ENCODE measurements at places on chromosomes 16 and 17.

DNA sequence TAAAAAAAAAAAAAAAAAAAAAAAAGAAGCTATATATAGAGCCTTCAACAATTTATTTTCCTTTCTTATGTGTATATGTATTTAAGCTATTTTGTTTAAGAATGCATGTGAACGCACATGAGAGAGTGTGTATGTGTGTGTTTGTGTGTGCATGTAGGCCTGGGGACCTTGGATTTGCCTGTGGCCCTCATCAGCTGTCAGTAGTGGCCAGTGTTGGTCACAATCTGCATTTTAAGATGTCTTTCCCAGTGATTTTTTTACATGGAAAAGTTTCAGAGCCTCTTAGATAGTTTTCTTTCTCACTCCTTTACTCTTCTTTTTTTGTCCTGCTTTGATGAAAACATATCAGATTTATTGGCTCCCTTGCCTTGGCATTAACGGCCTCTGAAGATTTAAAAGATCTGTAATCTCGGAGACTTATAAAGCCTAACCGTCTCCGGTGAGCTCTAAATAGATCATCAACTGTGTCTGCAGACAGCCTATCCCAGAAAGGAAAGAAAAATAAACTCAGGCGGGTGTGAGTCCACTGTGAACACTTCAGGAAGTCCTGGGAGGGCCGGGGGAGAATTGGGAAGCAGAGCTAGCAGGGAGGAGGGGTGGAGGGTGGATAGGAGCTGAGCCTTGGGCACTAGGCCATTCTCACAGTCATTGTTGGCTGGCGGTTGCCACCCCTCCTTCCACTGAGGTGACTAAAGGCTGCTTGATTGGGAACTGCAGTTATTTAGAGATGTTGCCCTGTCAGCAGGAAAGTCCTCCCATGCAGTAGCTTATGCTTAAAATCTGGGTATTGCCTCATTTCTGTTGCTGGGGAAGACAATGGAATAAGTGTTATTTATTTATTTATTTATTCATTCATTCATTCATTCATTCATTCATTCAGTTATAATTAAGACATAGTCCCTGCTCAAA is 86.8 kb downstream of the WWP2 start:
- no peak for DNase-seq

DNA sequence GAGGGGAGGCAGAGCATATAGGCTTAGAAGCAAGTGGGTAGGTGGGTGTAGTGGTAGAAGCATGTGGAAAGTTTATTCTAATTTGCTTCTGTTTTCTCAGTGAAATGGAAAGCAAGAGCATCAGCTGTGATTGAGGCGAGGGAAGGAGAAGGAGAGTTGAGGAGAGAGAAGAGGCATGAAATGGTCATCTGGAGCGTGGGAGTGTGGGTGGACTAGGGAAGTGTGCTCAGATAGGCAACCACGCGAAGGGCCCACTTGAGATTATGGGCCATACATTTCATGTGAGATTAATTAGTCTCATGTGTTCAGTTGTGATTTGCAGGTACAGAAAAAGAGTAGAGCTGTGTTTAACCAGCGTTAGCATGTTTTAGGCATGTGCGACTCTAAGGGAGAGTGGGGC is 20.8 kb upstream of the CDC6 start:
- DNase-seq = no peak

DNA sequence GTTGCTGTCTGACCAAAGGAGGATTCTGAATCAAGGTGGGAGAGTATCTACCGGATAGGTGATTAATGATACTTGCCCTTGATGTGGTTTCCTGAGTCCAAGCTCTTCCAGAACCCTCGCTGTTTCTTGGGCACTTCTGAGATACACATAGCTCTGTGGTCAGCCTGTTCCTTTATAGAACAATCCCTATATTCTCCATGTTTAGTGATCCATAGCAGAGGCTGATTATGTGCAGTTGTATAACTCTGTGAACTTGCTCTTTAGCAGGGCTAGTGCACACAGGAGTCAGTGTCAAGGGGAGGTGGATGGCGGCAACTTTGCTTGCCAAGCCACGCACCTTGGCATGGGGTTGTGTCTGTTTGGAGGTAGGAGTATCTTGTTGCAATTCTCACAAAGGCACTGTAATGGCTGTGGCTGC is 36.1 kb downstream of the ARL4D start:
- no peak for DNase-seq

DNA sequence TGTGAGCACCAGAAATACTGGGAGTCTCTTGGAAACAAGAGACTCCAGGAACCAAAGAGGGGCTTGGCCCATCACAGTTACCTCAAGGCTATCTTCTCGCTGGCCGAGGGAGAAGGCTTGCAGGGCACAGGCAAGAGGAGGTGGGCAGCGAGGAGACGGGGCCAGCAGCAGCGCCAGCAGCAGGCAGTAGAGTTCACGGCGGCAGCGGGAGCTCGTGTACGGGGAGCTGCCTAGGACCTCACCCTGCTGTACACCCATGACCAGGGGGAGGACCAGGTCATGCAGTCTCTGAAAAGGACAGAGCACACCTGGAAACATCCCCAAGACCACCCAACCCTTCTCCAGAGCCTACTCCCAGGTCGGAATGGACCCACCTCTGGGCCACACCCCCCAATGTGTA is 30.8 kb downstream of the PELP1 start:
- no peak for DNase-seq

DNA sequence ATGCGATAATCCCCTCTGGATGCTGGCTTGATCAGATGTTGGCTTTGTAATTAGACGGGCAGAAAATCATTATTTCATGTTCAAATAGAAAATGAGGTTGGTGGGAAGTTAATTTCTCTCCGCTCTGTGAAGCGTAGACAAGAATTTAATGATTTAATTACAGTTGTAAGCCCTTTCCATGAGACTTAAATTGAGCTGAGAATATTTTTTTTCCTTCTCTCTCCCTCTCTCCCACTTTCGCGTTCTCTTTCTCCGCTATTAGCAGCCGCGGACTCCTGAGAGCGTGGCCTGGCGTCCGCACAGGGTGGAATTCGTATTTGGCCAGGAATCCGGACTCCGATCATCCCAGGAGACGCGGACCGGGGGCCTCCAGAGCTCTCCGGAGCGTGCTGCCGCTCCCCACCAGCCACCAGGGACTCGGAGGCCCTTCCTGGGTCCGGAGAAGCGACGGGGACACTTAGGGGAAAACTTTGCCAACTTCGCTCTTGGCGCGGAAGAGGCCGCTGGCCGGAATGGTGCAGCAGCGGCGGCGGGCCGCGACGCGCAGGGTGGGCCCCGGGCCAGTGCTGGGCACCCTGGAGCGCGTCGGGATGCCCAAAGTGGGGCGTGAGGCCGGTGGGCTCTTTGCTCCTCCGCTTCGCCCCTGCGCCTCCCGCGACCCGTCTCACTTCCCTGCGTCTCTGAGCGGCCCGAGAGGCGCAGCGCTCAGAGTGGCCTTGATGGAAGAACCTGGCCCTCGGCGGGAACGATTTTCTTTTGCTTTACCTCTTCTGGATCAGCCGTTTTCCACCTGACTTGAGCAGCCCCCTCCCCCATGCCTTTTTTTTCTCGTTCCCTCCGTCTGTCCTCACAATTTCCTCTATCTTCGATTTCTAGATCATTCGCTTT is 3.6 kb upstream of the IRX3 start:
- no peak for DNase-seq

- no peak for DNase-seq
These were observed 76.5 kb upstream of the ZNF423 start for GRCh38 chr16:49932434-49932833.

- no peak for DNase-seq
These were observed 418.7 kb upstream of the DYNLRB2 start for GRCh38 chr16:80122115-80122514.

DNA sequence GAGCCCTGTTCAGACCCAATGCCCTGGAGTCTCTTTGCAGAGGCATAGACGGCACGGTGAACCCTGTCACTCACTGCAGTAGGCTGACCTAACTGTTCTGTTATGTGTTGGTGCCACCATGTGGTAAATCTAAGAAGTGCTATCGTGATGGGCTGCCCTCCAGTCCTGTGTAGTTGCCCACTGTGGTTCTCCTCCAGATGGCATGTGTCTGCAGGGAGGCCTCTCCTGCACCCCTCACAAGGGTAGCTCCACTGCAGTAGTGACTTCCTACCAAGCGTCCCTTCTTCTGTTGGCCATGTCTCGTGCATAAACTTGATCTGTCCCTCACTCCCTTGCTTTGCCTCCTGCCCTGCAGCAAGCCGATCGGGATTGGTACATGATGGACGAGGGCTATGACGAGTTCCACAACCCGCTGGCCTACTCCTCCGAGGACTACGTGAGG is 5.8 kb downstream of the DHX38 start:
- DNase-seq = no peak

Measured in RWPE2 (cell line).